ENCODE measurements at places on chromosomes 3 and 15.
A peak's percentile ranks its signal among the peaks of the same experiment; 100 is the strongest.

- peak; percentile 3 for DNase-seq
Measured at GRCh38 chr3:171028025-171028778, 1.7 kb upstream of the SLC2A2 start.

DNA sequence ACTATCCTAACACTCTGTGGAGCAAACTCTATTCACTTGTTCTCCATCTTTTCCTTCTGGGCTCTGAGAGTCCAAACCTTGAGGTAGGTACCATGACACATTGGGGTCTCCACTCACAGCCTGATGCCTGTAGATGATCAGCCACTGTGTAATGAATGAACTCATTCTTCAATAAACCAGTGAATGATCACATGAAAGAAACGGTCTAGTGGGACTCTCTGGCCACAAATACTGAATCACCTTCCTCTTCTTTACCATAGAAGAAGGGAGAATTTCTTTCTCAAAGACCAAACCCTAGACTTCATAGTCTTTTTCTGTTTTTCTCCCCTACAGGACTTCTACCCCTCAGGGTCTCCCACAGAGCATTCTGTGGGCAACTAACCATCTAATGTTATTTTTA is 20.5 kb upstream of the ABHD2 start:
- no peak for DNase-seq

- no peak for DNase-seq
Measured at GRCh38 chr3:159339131-159339530, 537.3 kb downstream of the MFSD1 start.

GRCh38 chr15:86916671-86917360 is 837.1 kb downstream of the AGBL1 start:
- no peak for DNase-seq

- no peak for DNase-seq
Measured at GRCh38 chr3:177658354-177658753, 461.1 kb upstream of the TBL1XR1 start.
